Activated CD4-positive, alpha-beta T cell treated with anti-CD3 and anti-CD28 coated beads, Interleukin-2, Interleukin-6, amounts not matched to agents 100 ng/mL and 50 ng/mL, durations not matched to agents 16 hours and 8 hours (primary cell): ENCODE measurements at places on chromosomes 7 and 10.

GRCh38 chr10:127346604-127347003 lies 150.2 kb upstream of the INSYN2A start:
- peak; percentile 13 for DNase-seq

DNA sequence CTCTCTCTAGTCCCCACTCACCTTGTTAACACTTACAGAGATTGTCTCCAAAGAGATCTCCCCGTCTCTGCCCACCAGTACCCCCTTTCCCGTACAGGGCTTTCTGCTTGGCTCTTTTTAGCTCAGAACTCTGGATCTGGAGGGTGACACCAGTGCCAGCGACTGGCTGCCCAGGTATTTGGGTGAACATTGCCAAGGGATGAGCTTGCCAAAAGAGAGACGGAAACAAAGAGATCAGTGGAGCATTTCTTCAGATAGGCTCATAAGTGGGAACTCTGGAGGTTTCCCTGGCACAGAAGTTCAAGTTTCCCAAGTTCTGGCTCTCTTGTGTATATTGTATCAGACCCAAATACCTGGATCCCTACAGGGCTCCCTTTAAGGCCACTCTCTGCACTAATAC lies 30.0 kb downstream of the STRIP2 start:
- DNase-seq = no peak

GRCh38 chr10:101155896-101156295 lies 24.8 kb downstream of the TLX1 start:
- no peak for DNase-seq

DNA sequence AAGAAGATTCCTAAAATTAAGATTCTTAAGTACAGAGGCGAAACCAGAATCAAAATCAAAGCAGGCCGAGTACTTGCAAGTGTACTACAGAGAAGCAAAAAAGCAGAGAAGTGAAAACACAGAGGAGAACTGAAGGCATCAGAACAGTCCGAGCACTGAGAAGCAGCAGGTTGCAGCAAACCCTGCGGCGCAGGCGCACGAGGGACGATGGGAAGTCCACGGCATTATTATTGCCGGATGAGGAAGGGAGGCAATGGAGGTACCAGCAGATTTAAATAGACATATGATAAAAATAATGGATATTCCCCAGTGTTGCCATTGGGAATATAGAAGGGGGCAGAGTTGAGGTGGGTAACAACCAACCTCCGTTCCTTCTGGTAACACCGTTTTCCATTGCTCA lies 7.2 kb upstream of the SPAM1 start:
- no peak for DNase-seq

GRCh38 chr10:91604553-91605534 lies 28.0 kb downstream of the PPP1R3C start:
- DNase-seq = no peak

- DNase-seq = no peak
Observed at GRCh38 chr7:151565541-151565940, 45.8 kb upstream of the RHEB start.

GRCh38 chr10:58990693-58991092 lies 185.8 kb upstream of the PHYHIPL start:
- DNase-seq = no peak

DNA sequence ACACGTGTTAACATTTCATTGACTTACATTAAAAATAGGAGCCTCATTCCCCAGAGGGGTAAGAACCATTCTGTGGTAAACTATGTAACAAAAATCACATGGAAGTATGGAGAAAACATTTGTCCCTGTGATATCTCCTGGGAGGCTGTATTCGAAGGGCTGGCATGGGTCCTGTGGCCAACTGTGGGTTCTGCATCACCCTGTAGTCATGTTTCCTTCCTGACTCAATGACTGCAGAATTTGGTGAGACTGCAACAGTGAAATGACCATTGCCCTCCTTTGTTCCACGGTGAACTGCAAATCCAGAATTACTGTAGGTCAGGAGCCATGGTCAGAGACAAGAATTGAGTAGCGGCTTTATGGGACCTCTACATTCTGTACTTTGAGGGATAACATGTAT lies 3.6 kb upstream of the ZEB1 start:
- DNase-seq = no peak

- DNase-seq = no peak
Observed at GRCh38 chr10:49117376-49118070, 2.2 kb upstream of the VSTM4 start.

- no peak for DNase-seq
Observed at GRCh38 chr10:28533186-28533564, 257 bp downstream of the WAC start.

DNA sequence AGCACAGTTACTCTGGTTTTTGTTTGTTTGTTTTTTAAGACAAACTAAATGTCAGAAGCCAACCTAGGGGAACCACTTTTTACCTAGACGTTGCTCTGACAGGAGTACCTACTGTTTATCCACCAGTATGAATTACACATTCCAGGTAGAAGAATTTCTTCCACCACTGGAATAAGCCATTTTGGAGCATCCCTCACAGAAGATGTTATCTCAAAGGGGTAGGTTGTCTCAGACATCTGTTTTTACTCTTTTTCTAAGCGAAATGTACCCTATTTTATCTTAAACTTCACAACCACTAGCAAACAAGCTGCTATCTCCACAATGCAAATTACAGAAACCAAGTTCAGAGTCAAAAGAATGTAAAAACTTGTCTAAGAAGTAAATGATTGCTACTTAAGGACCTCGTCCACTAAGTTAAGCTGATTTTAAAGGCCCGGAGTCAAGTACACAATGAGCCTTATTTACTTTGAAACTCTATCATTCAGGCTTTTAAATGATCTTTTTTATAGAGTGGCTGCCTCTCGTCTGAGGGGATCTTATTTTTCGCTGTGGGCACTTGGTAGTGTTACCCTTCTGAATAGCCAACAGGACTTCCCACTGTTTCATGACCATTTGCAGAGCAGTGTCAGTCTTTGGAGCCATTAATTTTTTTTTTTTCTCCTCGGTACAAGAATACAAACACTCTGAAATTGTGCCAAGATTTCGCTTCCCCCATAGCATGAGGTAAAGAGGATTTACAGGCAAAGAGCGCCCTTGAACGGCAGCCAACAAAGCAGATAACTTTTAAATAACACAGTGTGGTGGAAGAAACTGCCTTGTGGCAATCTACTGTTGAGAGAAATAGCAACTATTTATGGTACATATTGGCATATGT lies 15.7 kb upstream of the ARMC3 start:
- DNase-seq = no peak

DNA sequence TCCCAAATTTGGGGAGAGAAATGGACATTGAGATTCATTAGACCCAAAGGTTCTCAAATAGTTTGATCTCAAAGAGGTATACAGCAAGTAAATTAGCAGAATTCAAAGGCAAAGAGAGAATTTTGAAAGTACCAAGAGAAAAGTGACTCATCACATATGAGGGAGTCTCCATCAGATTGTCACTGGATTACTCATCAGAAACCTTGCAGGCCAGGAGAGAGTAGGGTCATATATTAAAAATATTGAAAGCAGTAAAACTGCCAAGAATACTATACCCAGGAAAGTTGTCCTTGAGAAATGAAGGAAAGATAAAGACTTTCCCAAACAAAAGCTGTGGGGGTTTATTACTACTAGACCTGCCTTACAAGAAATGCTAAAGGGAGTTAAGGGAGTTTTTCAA lies 140.6 kb downstream of the TMEM168 start:
- DNase-seq = no peak
